Activated CD4-positive, alpha-beta T cell treated with anti-CD3 and anti-CD28 coated beads, Interleukin-2, amount 50 U/mL, for 4 hours (primary cell): ENCODE measurements at places on chromosomes 2 and 18.

DNA sequence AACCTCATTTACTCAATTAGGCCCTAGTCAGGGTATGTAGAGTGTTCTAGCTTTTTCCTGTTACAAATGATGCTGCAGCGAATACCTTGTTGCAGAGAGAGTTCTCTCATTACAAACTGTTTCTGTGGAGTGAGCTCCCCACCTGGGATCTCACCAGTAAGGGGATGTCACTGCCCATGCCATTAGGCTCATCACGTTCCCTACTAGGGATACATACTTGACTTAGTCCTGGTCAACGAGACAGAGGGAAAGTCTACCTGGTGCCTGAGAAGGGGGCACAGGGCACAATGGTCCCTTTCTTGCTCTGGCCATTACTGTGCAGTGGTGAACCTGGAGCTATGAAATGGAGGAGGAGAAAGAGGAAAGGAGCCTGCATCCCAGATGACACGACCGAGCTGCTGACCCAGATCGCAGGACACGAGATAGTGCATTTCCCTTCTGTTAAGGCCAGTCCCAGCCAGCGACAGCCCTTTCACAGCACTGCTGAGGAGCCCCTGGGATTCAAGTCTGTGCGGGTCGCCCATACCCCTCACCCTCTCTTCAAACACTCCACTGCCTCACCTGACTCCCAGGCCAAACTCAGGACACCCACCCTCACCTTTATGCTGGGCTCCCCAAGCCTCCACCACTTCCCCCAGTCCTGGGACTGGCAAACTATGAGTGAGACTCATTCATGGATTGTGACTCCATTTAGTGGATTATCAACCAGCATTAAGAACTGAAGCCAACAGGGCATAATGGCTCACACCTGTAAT is 16.0 kb downstream of the MALL start:
- no peak for DNase-seq

GRCh38 chr2:18991177-18992168 is 366.9 kb downstream of the OSR1 start:
- no peak for DNase-seq

DNA sequence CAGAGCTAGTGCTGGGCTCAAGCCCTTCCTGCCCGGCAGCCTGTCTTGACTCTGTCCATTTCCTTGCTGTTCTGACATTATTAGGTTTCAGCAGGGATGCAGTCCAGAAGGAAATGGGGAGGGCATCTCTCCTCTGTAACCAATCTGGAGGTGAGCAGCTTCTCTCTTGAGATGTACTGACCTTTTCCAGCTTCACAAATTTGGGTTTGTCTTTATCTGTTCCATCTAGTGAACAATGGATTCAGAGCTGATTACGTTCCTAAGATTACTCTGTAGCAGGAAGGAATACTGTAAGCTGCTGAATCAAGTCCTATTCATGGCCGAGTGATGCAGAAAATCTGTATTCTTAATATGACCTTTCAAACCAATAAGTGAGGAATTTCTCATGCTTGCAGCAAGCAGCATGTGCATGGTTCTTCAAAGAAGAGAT is 11.0 kb downstream of the PLA2R1 start:
- DNase-seq, result no peak

GRCh38 chr18:13452388-13452811 is 233.8 kb downstream of the LDLRAD4 start:
- DNase-seq, result no peak

- DNase-seq, result peak; percentile 87
These were observed at the start of the genes CCDC148 and PKP4 for GRCh38 chr2:158456309-158457066. Gene CCDC148, minus strand, starts transcription at chr2:158456753. Its CDS starts 314 bp downstream, at chr2:158456439. Gene PKP4, plus strand, starts transcription at chr2:158456952. Its CDS starts 76,233 bp downstream, at chr2:158533185.

DNA sequence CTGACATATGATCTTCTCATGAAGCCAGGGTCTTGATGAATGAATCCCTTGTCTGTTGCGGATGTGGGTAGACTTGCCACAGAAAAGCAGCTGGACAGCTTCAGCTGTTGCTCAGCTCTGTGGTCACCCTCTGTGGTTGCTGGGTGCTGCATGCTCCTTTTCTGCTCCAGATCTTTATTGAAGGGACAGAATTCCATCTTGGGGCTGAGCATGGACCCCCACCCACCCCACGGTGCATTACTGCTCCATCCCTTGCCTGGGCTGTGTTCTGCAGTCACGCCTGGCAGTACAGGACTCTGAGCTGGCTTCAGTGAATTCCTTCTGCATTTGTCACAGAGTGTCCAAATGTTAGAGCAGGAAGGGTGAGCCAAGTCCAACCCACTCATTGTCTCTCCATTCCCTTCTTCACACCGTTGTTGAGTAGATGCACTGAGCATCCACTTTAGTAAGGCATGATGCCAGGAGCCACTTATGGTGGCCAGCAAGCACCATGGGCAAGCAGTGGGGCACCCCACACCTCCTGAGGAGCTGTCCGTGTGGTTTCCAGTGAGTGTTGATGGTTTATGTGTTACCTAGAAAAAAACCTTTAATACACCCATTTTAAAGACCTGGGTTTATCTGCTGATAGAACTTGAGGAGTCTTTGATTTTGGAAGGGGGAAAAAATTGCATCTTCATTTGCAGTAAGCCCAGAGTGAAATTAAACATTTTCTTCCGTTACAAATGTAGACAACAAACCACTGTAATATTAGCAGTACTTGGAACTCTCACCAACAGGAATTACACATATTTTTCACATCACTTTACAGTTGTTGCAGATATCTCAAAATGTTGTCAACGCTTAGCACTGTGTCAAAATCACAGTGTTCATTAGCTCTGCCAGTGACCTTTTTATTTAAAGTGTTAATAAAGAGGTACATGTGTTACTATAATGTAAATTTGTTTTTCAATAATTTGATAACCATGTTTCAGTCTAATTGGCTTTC is 14.7 kb upstream of the ITGB6 start:
- no peak for DNase-seq
